ENCODE measurements at places on chromosomes 6 and 20.

GRCh38 chr6:37092923-37093727 is 76.8 kb upstream of the PIM1 start:
- DNase-seq, result no peak

- DNase-seq, result no peak
Observed at GRCh38 chr6:85135376-85136094, 314.3 kb upstream of the NT5E start.

DNA sequence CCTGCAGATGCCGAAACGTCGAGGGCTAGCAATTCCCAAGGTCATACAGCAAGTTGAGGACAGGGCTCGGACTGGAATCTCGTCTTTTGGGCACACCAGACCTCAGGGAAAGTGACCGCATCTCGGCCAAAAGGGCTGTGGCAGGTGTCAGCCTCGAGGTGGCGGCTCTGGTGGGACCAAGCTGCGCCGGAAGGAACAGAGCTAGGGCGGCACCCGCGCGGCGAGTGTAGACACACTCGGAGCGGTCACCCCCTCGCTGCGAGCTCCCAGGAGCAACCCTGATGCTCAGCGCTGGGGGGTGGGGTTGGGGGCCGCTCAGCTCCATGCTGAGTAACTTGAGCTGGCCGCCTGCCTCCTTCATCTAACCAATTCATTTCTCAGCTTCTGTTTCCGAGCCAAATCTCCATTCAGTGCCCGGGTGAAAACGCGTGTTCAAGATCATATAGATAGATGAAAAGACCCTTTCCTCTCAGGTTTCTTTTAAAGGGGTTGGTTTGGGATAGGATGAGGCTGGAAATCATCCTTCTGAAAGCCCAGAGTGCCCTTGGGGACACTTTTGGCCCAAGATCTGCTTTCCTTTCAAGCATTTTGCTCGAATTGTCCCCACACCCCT is 2.2 kb upstream of the TUBB2B start:
- peak; percentile 79 for DNase-seq

DNA sequence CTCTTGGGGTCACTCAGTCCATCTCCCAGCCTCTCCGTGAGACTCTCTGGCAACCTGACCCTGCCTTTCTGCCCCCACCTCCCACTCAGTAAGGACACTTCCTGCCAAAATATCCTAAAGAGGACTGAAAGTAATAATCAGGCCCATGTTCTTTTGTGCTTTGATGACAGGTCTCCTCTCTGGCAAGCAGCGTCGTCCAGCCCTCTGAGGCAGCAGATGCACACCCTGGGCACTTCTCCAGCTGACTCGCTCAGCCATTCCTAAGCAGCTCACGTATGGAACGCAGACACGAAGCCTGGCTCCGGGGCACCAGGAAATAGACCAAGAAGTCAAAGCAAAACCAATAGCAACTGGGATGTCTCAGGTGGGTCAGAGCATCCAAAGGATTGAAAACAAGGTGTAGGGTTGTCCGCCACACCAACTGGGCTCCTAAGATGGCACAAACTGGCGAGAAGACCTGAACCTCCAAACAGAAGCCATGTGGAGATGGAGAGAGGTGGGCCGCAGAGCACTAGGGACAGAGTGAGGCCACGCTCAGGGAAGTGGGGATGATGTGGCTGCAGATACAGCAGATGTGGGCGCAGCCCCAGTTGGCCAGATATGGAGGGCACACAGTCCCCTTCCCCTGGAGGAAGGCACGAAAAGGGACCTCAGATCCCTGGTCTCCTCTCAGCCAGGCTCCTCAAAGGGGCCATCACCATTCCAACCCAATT is 99.3 kb downstream of the PRND start:
- peak; percentile 14 for DNase-seq

- no peak for DNase-seq
Observed at GRCh38 chr6:87756858-87757257, 54.8 kb upstream of the AKIRIN2 start.

DNA sequence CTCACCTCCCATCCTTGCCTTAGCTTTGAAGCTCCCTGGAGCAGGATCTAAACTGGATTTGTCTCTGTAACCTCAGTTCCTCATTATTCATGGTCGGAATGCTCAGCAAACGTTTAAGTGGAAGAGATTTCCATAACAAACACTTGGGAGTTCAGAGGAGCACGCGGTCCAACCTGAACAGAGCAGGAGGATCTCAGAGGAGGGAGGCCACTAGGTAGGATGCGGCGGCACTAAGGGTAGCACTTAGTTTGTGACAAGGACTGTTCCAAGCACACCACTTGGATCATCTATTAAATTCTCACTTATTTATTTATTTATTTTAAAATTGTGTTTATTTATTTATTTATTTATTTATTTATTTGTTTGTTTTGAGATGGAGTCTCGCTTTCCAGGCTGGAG is 13.3 kb upstream of the CCN5 start:
- DNase-seq, result no peak

- DNase-seq, result no peak
Observed at GRCh38 chr20:48800177-48800576, 27.6 kb downstream of the PREX1 start.

- no peak for DNase-seq
Observed at GRCh38 chr6:137210903-137211302, 8.3 kb downstream of the IFNGR1 start.

- DNase-seq, result no peak
Observed at GRCh38 chr6:104585646-104586045, 274.1 kb downstream of the HACE1 start.

DNA sequence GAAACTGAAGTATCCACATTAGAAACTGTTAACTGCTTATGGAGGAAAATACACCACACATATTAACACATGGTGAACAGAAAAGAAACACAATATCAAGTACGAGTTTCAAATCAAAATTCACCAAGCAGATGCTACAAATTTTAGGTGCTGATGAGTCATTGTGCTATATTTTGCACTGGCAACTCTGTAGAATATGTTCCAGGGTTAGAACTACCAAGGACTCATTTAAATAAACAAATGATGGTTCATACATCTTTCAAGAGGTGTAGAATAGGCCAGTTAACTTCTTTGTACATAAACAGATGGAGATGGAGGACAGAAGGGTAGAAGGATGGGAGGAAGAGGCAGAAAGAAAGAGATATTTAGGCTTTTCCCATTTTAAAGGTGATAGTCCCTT is 184.9 kb downstream of the ARHGAP18 start:
- no peak for DNase-seq

GRCh38 chr6:168686029-168686738 is 245.2 kb downstream of the SMOC2 start:
- no peak for DNase-seq

- DNase-seq, result no peak
Observed at GRCh38 chr20:53950578-53950977, 119.8 kb downstream of the BCAS1 start.

GRCh38 chr20:36173451-36173933 is 19.0 kb downstream of the EPB41L1 start:
- no peak for DNase-seq

GRCh38 chr20:51062065-51062464 is 39.2 kb upstream of the KCNG1 start:
- no peak for DNase-seq

- no peak for DNase-seq
Observed at GRCh38 chr6:119527231-119527578, 177.6 kb upstream of the MAN1A1 start.

DNA sequence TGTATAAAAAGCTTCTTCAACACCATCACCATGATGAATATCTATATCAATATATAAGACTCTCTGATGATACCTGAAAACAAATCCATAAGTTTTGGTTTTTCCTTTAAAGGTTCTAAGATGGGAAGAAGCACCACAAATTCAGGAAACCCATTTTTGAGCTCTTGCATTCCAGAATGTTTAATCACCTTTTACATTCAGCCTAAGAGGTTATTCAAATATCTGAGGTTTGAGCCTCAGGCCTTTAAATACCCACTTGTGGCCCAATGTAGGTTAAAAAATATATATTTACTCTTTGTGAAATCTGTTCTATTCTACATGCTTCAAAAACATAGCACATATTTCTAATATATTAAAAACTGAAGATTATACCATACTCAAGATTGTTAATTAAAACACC is 17.6 kb downstream of the HDAC2 start:
- DNase-seq, result no peak

- DNase-seq, result no peak
Observed at GRCh38 chr20:2740702-2741101, 48.1 kb downstream of the EBF4 start.
